ENCODE measurements at places on chromosomes 6 and 20.
A peak's percentile ranks its signal among the peaks of the same experiment; 100 is the strongest.

- no peak for DNase-seq
Measured at GRCh38 chr6:166996406-166996805, 2.8 kb upstream of the CEP43 start.

DNA sequence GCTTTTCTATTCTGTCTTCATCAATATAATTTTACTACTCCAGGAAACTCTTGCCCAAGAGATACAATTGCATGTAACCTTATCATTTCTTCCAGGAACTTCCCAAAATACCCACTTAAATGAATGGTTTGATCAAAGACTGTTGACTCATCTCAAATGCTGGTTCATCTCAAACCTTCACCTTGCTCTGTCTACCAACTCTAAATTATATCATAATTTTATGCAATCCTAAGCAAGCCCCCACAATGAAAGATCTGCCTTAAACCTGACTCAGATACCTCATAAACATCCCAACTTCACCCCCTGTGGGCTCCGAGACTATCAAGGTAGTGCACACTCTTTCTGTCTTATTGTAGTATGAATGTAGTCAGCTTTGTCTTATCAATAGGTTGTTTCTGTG lies 65.5 kb upstream of the GCM1 start:
- no peak for DNase-seq

GRCh38 chr20:37920679-37921322 lies 17.9 kb downstream of the VSTM2L start:
- no peak for DNase-seq

DNA sequence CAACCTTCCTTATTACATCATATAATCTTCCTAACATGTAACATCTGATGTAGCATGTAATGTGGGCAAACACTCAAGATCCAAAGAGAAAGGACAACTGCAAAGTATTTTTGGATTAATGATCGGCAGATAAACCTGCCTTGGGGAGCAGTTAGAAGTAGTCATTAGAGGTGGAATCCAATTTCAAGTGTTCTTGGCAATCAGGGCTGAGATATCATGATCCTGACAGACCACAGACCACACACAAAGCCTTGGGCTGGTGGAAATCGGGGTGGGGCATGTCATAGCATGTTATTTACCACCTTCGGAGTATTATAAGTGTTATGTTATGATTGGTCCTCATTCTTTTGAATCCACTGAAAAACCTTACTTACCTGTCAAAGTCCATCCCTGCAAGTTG lies 16.3 kb downstream of the NCOA5 start:
- DNase-seq = no peak

DNA sequence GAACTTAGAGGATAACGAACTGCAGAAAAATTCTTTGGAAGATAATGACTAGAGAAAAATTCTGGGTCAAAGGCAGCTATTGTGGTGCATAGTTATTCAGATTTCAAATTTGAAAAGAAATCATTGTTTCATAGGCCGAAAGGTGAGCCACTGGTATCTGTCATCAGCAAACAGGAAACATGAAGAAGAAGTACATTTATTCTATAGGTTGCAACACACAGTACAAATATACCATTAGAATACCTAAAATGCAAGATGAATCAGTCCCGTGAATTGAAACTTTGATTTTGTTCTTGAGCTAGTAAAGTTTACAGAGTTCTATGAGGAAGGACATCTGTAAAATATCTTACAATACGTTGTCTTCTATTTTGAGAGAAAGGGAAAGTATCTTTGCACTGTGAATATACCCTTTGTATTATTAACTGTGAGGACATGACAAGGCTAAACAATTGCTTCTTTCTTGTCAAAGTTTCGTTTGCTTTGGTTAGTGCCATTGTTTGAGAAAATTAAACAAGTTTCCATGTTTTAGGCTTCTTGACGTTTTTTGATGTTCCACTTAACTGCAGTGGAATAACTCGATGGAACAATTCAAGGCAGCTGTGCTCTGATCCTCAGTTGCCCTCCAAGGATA lies 84.7 kb downstream of the HDGFL1 start:
- DNase-seq = no peak

DNA sequence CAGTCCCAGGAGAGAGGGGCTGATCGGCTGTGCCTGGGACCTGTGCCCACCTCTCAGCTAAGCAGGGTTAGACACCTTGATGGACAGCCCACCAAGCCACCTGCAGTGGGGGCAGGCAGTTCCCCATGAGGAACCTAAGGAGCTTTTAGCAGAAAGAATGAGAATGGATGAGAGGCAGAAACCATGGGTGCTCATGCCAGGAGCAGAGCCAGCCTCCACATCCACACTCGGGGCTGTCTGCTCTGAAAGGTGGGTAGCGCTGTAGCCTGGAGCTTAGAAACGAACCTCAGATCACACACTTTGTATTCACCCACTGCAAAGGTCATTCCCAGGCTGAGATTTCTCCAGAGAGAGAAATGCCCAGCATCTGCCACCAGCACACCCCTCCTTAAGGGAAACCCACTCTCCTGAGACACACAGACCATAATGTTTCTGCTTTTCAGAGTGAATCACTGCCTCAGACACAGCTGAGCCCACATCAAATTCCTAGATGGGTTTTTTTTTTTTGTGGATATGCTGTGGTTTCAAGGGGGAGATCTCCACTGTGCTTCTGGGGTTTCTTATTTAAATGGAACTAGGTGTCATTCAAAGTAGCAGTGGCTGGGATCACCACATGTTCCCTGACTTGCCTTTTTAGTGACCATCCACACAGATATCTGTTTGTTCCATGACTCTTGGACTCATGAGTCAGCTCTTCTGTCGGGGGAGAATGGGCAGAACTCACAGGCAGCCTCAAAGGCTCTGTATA lies 218.9 kb downstream of the EYA2 start:
- DNase-seq = no peak

GRCh38 chr20:37560629-37561028 lies 33.0 kb upstream of the BLCAP start:
- no peak for DNase-seq

DNA sequence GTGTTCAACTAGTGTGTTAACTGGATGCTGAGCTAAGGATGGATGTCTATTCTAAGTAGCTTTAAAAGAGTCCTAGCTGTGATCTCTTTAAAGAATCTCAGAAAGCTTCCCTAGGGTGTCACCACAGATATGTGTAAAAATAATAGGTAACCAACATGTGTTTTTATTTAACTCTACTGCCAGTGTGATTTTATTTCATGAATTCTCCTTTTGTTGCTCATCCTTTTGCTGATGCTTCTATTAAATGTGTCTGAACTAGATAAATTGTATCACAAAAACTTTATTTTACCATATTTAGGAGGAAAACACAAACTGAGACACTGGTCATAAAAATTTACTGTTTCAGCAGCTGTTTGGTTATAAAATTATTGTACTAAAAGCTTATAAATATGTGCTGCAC lies 809.4 kb upstream of the CITED2 start:
- no peak for DNase-seq

- no peak for DNase-seq
Measured at GRCh38 chr6:4676016-4676415, 100.2 kb upstream of the CDYL start.

- DNase-seq = no peak
Measured at GRCh38 chr20:57600320-57601210, 19.7 kb downstream of the ZBP1 start.

DNA sequence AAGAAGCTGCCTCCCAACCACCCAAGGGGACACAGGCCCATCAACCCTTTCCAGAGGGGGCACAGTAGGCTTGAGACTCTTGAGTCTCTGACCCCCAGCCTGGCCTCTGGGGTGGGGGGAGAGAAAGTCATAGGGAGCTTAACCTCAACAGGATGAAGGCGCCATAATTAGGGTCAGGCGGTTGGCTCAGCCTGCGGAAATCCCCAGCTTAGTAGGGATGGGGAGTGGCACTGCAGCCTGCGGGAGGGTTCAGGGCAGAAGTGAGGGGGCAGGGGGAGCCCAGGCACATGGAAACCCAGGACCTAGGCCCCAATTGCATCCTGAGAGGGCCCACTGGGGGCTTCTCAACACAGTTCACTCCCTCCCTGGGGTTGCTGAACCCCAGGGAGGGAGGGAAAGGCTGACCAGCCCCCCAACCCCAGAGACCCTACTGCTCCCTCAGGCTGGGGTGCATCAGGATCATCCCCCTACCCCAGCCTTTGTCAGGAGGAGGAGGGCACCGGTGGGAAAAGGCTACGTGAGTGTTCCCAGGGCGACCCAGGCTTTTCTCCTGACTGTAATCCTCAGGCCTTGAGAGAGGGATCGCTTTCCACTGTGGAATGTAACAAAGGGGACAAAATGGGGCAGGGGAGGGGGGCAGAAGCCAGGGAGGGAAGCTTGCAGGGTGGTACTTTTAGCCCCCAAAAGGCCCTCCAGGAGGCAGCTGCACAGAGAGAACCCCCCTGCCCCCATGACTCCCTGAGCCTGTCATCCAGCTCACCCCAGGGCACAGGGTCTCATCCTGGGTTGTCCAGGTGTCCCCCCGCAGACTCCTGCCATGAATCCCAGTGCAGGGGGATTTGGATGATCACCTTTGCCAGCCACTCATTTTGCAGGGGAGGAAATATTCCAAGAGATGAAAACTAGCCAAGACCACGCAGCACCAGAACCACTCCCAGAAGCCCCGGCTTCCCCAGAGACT lies 46.4 kb downstream of the MRPL14 start:
- no peak for DNase-seq

- peak; percentile 49 for DNase-seq
Measured at GRCh38 chr6:6546318-6547109, 42.0 kb upstream of the LY86 start.

GRCh38 chr6:16669227-16669626 lies 92.0 kb downstream of the ATXN1 start:
- DNase-seq = no peak

DNA sequence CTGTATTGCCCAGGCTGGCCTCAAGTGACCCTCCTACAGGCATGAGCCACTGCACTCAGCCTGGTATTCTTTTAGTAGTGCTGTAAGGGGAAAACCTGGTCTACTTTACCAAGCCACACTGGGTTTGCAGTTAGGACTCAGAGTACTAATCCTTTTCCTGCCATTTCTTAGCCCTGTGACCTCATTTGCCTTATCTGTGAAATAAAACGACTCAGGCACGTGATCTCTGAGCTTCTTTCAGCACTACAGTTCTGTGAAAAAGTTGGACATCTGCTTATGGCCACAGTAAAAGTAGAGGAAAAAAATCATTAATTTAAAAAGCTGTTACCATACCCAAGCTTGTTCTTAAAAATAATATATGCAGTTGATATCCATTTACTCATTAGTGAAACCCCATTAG lies 1007.5 kb downstream of the KIF16B start:
- no peak for DNase-seq

DNA sequence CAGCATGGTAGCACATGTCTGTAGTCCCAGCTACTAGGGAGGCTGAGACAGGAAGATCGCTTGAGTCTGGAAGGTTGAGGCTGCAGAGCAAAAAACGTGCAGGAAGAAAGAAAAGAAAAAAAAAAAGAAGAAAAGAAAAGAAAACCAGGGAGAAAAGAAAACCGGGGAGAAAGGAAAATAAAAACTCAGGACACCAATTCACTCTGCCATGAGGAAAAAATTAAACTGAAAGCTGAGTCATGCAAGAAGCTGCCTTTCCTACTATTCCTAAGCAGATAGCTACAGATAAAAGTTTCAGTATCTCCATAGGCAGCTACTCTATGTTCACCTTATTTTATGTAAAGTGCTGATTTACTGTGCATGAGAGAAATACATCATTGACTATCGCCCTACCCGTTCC lies 10.5 kb downstream of the PTGIS start:
- DNase-seq = no peak

DNA sequence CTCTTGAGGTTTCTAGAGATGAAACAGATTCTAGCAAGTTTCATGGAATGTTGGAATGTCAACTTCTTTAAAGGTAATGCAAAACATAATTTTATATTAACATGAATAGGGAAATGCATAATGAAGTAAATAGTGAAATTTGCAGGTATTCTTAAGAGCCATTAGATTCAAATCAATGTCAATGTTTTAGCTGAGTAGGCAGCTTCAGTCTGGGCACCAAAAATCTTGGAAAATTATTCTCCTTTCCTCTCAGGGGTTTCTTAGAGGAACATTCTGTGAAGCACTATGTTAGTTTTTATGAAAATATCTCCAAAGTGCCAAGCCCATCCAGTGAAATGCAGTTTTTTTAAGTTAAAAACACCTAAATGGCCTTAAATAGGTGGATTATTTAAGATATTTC lies 300.8 kb downstream of the PAX1 start:
- DNase-seq = no peak

GRCh38 chr6:137957471-137957870 lies 90.4 kb downstream of the TNFAIP3 start:
- no peak for DNase-seq

DNA sequence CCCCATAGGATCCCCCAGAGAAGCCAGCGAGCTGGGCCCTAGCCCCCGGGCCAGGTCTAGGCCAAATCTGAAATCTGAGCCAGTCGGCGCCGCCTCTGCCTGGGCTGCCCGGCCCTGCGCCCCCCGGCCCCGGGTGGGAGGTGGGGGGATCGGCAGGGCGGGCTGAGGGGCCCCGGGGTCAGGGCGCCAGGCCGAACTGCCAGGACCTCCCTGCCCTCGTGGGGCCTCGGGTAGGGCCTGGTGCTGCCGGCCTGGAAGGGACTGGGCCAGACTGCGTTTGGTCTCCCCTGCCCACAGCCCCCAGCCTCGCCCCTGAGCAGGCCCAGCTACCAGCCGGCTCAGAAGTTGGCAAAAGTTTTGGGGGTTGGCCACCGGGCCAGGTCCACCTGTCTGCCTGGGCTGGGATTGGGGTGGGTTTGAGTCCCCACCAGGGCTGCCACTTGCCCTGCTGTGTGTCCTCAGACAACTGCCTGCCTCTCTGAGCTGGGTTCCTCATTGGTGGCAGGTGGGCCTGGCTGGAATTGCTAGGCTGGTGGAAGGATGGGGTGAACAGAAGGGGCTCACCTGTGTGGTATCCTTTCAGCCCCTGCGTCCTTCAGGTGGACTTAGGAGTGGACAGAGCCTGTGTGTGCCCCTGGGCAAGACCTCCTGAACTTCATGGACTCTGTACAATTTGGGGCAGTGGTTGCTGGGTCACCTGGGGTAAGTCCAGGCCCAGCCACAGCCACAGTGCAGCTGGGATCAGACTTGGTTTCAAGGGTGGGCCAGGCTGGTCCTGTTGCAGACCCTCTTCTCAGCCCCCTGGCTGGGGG lies 801 bp downstream of the SRC start:
- DNase-seq = no peak

DNA sequence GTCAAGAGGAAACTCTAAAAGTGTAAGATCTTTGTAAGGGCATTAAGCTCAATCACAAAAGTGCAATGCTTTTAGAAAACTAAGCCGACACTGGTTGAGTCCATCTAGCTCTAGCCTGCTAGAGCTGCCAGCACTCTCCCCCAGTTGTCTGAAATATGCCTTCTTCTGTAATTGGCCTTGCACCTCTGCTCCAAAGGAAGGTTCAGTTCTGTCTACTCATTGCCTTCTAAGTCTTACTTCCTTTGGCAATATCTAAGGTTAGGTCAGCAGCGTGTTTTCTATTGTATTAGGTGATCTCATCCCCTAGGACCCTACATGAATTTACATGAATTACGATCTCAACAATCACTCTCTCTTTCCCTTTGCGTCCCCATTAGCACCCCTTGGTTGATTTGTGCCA lies 378.6 kb downstream of the CBLN4 start:
- DNase-seq = no peak

- no peak for DNase-seq
Measured at GRCh38 chr6:155090166-155090565, 95.1 kb downstream of the TIAM2 start.

- DNase-seq = no peak
Measured at GRCh38 chr6:157728183-157728881, 94.7 kb upstream of the SNX9 start.
